CD14-positive monocyte (primary cell): ENCODE measurements at places on chromosomes 5 and 9.

- no peak for DNase-seq
These were observed 95.3 kb upstream of the PITX1 start for GRCh38 chr5:135129307-135129706.

DNA sequence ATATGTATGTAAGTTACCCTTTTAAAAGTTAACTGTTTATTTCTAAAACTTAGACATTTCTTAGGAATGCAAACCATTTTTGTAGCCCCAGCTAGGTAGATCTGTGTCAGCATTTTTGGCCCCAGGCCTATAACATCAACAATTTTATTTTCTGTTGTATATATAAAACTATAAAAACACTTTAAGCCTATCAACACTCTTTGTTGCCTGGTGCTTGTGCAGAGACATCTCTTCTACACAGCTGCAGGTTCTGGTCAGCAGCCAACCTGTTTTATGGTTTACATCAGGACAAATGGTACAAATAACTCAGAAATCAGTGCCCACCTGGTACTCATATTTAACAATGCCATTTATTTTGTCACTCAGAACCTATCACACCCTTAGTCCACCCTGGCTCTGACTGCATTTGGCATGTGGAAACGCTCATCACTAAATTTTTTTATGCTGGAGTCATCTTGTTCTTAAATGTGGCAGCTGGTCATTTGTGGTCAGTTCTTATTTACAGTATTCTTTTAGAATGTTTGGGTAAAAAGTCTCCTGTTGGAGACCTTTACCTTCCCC is 173.4 kb downstream of the DNAH5 start:
- DNase-seq: no peak

GRCh38 chr5:179307013-179307800 is 38.1 kb downstream of the ADAMTS2 start:
- no peak for DNase-seq

- DNase-seq: no peak
These were observed 134.8 kb upstream of the MSX2 start for GRCh38 chr5:174589599-174589998.

DNA sequence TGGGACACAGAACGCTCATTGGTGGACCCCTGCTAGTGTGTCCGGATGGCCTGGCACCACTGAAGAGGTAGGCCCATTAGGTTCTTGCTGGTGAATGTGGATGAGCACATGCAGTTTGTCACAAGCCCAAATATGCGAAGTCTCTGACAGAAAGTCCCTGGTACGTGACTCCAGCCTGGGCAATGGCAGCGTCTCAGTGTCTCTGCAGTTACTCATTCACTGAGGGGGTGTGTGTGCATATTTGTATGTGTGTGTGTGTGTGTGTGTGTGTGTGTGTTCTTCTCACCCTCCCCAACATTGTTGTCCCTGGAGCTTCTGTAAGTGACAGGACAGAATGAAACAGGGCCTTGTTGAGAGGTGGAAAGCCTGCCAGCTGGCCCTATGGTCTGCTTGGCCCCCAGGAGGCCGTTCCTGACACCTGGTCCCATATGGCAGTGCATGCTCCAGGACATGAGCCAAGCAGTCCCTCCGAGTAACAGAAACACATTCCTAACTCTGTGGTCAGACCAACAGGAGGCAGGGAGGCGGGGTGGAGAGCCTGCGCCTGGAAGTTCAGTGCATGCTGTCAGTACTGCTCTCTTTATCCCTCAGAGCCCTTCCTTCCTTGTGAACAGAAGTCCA is 169.9 kb downstream of the SLC28A3 start:
- no peak for DNase-seq

- DNase-seq: peak; percentile 21
These were observed 1.0 kb upstream of the F2R start for GRCh38 chr5:76714751-76715485.

DNA sequence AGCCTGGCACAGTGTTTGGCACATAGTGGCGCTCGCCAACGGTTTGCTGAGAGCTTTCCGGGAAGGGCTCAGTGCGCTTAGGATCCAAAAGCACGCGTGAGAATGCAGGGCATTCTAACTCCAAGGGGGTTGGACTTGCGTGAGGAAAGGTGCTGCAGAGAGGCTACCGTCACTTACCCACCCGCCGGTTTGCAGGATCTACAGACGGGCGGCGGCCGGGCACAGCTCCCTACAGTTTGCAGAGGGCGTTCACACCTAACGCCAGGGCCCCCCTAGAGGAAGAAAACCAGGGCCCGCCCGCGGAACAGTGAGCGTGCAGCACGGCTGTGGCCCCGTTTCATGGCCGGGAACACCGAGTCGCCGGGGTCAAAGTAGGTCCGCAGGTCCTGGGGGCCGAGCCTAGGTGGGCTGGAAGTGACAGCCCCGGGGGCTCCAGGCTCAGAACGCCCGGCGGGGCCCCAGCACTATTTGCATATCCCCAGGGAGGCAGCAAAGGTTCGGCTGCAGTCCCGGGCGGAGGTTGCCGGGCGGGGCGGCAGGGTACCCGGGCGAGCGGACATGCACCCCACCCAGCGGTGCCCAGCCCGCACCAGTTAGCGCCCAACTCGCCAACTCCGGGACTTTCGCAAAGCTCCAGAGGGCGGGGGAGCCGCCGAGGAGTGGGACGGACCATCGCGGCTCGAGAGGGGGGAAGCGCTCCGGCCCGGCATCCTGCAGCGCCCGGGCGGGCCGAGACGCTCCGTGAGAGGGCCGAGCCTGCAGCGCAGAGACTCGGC is 526 bp upstream of the GALNT10 start:
- peak; percentile 72 for DNase-seq

DNA sequence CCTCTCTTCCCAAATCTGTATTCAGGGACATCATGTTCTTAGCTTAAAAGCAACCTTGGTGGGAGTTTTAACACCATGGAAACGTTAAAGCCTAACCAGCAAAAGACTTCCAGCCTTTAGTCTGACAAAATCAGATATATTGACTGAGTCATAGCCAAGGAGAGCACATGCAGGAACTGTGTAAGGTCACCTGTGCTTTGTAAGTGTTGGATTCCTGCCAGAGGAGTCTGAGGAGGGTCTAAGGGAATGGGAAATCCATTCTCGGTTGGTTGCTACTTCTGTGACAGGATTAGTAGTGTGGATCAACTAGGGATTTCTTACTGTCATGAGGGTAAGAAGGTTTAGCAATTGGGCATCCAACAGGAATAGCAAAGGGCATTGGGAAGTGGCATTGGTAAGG is 142.0 kb upstream of the CHD1 start:
- DNase-seq: no peak

- DNase-seq: peak; percentile 62
These were observed at the start of gene STOM for GRCh38 chr9:121369595-121370265. Gene STOM, minus strand, starts transcription at chr9:121370250. Its CDS starts 63 bp downstream, at chr9:121370187.
